ENCODE measurements at places on chromosomes 6 and 20.
A peak's percentile ranks its signal among the peaks of the same experiment; 100 is the strongest.

DNA sequence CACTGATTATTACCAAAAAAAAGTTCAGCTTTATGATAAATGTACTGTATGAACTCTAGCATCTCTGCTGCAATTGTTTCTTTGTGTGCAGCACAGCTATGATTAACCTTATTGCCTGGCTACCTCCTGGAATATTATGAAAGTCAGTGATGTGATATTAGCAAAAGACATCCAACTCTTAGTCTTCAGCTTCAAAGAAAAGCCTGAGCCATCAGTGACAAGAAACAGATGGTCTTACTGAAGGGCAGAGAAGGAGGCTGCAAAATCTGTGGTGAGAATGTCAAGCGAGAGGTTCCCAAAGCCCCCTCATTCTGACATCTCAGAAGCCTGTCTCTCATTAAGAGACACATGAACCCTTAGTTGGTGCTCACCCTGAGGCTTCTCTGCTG lies 89.4 kb upstream of the TNFAIP3 start:
- DNase-seq: no peak

DNA sequence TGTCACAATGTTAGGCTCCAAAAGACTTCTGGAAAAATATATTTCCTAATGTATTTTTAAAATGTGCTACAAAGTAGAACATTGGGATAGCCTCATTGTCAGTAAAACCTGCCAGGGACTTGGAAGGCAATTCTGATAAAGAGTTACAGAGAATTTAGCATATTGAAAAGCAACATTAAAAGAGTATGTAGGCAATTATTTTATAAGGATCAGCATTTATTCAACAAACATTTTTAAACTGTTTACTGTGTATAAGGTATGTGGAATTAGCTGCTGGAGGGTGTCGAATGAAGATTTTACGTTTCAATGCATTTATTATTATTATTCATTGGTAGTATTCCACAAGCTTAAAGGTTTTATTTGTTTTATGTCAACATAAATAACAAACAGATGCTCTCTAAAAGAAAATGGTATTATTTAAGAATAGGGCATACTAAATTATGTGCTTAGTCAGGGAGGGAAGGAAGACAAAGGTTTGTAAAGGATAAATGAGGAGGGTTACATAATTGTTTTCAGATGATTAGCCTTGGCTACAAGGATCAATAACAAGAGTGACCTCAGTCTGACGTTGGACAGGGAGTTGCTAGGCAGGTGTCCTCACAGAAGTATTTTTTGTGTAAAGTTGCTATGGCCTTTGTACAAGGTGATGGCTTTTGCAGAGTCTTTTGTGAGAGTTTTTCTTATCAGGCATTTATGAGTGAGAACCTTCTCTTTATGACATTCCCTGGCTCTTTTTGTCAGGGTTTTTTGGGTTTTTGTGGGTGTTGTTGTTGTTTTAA lies 313.4 kb upstream of the PLCB4 start:
- DNase-seq: no peak

- no peak for DNase-seq
Measured at GRCh38 chr6:146420255-146420654, 123.4 kb upstream of the RAB32 start.

DNA sequence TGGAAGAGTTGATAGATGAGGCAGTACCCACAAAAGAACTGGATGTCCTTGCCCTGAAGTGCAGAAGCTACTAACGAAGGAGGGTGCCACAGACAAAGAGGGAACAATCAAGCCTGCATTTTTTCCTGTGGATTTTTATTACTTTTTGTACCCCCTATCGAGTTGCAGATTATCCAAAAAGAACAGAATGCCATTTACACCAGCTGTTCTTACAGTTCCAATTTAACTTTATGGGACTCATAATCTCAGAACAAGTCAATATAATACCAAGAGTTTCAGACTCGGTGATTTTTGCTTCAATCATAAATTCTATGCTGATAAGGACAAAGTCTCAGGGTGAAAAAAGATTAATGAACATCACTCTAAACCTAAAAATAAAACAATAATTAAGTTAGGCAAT lies 4.0 kb upstream of the CNKSR3 start:
- no peak for DNase-seq

GRCh38 chr6:47165918-47166317 lies 123.8 kb upstream of the ADGRF1 start:
- DNase-seq: no peak

- no peak for DNase-seq
Measured at GRCh38 chr20:32415494-32415893, 57.4 kb downstream of the ASXL1 start.

DNA sequence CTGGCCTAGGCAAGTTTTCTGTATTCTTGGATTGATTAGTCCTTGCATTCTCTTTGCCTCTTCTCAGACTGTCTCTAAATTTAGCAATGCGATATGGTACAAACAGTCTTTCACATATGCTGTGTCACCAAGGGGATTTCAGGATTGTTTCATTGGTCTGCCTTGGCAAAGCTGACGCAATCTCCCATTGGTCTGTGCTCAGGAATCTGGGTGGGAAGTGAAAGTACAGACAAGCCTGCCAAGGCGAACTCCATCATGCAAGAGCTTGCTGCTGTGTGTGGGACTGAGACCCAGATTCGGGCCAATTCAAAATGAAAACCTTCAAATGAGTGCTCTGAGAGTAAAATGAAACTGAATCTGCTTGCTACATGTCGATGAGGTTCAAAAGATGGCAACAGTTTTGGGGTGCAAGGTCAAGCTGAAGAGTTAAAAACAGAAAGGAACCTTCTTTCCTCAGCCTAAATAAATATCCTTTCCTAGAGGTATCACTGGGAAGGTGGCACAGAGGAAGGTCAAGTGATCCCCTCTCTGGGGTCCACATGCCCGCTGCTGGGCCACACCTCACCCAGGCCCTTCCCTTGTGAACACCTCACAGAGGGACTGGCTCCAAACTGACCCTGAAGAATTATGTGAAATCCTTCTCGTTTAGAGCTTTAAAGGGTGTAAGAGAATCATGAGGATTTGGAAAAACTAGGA lies 198.8 kb upstream of the PREP start:
- DNase-seq: peak; percentile 63

DNA sequence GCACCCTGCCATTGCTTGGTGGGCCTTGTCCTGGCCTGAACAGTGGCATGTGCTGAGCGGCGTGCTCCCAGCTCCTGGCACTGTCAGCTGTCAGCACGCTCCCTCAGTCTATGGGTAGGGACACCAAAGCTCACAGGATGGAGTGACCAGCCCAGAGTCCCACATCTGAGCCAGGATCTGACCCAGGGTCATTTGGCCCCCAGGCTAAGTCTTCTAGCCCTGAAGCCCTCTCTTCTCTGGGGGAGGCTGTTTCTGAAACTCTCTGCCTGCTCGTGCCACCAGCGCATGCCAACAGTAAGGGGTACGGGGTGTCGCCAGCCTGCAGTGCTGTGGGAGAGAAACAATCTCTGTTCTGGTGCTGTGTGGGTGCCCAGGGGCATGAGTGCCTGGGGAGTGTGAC lies 37.1 kb downstream of the CDH4 start:
- no peak for DNase-seq

DNA sequence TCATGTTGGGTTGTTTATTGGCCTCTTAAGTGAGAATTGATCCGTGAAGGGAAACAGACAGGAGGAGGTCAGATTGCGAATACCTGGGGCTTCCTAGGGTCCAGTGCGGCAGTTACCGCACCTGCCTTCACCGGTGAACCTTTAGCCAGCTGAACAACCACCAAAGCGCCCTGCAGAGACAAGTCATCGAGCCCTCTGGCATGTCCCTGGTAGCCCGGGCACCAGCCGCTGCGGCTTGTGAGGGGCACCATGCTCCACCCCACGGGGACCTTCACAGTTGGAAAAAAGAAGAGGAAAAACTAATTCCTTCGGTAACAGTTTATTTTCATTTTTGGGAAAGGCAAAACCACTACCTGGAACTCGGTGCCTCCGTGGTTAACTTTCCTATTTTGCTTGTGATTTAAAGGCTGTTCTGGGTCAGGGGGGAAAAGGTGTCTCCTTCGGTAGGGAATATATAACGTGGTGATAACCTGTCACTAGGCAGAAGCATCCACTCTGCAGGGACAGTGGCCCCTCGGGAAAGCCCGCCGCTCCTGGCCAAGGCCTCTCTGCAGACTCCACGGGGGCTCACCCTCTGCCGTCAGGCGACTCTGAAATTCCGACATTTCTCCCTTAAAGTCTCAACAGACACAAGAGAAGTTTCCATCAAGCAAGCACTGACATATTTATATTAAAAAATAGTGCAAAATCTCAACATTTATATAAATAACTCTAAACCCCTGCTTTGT lies 30.7 kb upstream of the ZBP1 start:
- no peak for DNase-seq

DNA sequence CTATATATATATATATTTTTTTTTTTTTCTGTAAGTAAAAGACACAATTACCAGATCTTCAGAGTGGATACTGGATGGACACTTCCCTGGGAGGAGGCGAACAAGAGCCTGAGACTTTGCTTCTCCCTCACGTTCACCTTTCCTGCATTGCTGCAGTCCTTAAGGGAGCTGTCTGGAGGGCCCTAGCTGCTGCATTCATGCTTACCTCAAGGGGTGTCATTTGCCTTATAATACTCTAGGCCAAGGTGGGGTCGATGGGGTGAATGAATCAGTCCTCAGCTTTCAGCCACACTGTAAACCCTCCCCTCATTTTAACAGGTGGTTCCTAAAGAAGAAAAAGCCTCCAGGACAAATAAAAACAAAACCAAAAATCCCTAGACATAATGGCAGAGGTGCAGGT lies 34.8 kb upstream of the CD83 start:
- no peak for DNase-seq

GRCh38 chr6:28767691-28768090 lies 156.1 kb downstream of the TRIM27 start:
- no peak for DNase-seq

DNA sequence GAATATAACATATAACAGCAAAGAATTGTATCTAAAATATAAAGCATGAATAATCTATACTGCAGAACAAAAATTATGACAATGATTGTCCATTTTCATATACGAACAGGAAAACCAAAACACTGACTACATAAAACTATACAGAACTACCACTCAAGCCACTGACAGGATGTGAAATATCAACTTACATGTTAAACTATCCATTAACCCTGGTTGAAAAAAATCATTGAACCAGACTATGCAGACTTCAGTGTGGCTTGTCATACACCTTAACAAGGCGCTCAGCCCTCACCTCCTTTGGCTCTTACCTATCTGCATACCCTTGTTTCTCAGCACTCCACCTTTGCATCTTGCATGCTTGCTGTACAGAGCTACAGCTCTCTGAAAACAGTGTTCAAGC lies 34.9 kb downstream of the ASCC3 start:
- DNase-seq: no peak

DNA sequence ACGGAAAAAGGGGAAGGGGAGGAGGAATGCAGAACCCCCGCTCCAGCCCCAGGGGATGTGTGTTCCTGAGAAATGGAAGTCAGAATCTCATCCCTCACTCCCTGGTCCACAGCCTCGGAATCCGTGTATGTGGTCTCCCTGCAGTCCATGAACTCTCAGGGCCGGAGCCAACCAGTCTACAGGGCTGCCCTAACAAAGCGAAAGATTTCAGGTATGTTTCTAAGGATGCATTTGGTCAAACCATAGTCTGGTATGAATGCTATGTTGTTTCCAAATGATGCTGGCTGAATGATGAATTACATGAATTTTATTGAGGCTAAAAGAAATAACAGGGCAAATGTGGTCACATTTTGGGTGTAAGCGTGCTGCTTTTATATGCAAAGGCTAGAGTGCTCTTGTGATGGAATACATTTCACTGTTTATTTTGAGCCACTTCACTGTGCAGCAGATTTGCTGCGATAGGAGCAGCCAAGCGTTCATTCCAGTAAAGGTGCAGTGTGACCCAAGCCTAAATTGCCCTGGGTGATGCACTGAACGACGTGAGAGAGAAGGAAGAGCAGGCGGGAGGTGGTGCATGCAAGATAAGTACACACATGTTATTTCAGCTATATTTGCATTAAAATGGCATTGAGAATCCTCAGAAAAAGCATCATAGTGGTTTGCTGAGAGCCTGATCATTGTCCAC lies 52.4 kb downstream of the FNDC1 start:
- no peak for DNase-seq

- no peak for DNase-seq
Measured at GRCh38 chr20:33250666-33251065, 14.9 kb downstream of the BPIFA1 start.
